Activated CD8-positive, alpha-beta memory T cell treated with anti-CD3 and anti-CD28 coated beads for 48 hours (primary cell): ENCODE measurements at places on chromosomes 7 and 10.

DNA sequence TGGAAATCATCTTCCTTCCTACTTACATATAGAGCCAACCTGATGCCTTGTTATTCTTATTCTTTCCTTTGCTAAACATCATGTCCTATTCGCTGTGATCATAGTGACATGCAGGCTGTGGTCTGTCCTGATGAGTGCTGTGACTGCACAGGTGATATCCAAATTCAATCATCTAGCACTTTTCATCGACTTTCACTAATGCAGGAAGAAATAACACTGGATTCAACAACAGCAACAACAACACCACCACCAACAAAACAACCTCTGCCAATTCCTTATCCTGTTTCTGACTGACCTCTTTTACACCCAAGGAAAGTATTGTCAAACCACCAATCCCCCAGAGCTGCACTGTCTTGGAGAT, 203.2 kb upstream of the PHYHIPL start:
- no peak for DNase-seq

GRCh38 chr7:148711191-148712102, 12.7 kb downstream of the CUL1 start:
- DNase-seq, result no peak

DNA sequence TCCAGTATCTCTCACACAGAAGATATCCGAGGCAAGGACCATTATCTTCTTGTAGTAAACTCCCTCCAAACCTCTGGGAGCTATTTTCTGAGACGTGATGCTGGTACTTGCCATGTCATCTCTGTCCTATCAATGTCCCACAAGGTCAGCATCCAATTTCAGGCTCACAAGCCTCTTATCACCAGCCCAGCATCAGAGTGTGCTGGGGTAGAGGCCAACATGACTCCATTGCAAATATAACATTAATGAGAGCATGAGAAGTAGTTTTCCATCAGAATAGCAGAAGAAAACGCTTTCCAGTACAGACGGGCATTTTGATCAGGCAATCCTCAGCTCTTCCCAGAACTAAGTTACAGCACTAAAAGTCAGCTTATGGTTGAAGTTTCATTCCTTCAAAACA, 5.6 kb downstream of the MORN4 start:
- DNase-seq, result no peak

DNA sequence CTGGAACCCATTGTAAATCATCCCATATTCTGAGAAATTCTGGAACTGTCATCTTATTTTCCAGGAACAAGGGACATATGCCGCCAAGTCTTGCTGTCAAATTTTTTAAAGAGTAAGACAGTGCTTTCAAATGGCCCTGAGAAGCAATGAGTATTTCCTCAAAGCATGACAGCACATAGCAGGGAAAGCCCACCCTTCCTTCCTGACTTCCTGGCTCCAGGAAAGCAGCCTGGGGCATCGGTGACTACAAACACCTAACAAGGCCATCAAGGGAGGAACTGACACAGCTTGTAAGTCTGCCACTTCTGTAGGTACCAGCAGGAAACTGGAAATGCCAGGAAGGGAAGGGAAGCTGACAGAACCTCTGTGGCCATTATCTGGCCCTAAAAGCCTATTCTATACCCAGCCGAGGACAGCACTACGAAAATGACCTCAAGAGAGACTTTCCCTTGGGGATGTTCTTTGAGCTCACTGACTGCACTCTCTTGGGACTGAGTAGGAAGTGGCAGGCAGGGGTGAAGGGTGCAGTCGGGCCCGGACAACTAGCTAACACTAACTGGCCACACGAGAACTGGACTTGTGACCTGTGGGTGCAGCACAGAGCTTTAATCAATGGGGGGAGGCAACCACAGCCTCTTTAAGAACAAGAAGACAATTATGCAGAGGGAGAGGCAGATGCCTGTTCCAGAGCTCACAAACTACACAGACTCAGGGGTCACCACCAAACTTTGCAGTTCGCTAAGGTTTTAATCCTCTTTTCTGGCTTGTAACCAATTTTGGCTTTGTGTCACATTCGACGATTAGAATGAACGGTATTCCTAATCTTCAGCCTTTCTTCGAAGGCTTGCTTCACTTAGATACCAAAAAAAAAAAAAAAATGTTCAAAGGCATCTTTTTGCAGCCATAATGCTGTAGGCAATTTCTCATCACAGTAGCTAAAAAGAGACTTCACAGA, 52.0 kb downstream of the GRB10 start:
- no peak for DNase-seq

DNA sequence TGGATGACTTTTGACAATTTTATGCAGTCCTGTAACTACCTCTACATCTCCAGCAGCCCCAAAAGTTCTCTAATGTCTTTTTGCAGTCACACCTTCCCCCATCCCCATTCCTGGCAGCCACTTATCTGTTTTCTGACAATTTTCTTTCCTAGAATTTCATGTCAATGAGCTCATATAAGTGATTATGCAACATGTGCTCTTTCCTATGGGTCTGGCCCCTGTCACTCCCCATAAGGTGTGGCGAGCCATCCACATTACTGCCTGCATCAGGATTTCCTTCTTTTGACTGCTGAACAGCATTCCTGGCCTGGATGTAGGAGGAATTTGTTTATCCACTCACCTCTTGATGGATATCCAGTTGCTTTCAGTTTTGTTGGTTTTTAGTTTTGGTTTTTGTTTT, 146.7 kb upstream of the MGMT start:
- no peak for DNase-seq

DNA sequence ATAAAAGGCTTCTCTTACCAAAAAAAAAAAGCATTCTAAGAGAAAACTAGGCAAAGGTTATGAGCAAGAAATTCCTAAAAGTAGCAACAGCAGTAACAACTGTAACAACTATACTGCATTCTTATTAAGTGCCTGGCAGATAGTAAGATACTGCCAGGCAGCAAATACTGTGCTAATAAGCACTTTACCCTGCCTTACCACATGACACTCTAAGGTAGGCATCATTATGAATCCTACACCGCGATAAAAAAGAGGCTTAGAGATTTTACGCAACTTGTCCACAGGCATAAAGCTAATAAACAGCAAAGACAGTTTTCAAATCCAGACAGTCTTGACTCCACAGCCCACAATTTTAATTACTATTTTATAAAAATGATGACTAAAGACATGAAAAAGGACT, 83.2 kb downstream of the USP6NL start:
- DNase-seq, result no peak

- DNase-seq, result peak; percentile 33
These were observed 165.7 kb downstream of the NPSR1 start for GRCh38 chr7:34823650-34824258.

DNA sequence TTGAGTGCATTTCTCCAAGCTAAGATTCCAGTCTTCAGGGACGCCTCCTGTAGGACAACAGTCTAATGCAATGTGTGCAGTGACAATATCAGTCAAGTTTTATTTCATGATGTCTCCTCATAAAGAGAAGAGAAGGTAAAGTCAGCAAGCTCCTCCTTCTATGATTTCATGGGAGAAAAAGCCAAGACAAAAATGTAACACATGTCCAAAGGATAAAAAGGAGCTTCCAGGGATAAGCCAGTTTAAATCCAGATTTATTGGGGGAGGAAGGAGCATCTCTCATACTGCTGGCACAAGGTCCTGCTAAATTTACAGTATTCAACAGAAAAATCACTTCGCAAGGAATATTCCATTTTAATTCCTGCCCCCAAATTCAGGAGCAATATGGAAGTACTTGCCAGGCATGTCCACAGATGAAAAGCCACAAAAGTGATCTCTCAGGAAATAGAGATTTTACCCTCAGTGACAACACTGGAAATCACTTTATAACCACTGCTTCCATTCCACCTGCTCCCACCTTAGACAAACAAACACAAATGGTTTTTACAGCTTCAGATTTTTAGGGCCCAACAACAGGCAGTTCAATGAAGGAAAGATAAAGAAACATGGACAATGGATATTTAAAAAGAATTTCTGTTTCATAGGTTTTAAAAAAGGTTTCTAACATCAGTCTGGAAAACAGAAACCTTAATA, 677.5 kb upstream of the C7orf33 start:
- DNase-seq, result no peak

DNA sequence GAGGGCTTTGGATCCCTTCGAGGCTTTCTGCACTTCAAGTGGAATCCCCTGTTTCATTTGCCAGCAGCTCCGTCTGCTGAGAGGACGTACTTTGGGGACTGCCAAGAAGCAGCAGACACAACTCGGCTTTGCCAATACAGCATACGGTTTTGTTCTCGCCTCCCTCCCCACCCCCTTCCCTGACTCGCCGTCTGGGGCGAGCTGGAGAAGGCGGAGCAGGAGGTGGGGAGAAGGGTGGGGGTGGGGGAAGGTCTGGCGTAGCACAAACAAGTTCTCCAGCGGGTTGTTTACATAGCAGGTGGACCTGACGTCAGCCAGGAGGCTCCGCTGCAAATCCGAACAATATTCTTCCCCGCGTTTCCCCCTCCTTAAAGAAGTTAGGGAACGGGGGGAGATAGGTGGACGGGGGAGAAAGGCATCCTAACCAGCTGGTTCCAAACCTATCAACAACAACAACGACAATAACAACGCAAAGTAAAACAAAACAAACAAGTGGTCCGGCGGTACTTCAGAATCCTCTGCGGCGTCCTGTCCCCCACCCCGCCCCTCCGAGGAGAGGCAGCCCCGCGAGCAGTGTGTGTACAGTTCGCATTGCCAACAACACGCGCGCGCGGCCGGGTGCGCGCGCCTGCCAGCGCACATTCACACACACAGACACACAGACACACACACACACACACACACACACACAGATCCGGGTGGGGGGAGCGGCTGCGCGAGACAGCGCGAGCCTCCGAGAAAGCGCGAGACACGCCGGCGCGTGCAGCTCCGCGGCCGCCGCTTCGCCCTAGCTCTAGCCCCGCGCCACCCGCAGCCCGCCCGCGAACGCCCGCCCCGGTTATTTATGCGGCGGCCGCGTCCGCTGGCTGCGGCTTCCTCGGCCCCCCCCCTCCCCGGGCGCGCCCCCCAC, 167.0 kb upstream of the PPP1R3A start:
- peak; percentile 13 for DNase-seq

DNA sequence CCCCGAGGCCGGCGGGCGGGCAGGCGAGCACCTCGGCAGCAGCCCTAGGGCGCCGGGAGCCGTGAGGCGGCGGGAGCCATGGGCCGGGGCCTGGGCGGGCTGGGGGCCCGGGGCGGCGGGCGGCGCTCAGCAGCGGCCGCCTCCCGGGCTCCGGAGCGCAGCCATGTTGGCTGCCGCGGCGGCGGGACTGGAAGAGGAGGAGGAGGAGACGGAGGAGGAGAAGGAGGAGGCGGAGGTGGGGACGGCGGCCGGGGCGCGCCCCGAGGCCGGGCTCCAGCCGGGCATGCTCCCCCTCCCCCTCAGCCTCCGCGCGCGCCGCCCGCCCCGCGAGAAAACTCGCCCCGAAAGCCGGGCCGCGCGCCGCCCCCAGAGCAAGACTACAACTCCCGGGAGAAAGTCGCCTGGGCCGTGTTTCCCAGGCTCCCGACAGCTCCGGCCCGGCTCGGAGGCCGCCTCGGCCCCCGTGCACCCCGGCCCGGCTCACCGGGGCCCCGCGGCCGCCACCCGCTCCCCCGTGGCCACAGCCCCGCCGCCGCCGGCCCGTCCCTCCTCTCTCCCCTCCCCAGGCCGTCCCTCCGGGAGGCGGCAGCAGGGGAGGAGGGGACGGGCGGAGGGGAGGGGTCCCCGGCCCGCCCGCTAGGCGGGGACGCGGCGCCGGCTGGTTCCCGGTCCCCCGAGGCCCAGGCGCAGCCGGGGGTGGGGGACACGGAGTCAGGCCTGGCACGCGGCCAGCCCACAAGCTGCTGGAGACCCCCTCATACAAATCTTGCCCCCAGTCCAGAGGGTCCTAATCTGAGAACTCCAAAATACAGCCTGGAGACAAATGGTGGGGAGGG, at the start of gene DLG5:
Gene DLG5, minus strand, starts transcription at position 190 of the 836 bp plus-strand sequence. CDS start 235 bp downstream, outside the sequence.
- no peak for DNase-seq

DNA sequence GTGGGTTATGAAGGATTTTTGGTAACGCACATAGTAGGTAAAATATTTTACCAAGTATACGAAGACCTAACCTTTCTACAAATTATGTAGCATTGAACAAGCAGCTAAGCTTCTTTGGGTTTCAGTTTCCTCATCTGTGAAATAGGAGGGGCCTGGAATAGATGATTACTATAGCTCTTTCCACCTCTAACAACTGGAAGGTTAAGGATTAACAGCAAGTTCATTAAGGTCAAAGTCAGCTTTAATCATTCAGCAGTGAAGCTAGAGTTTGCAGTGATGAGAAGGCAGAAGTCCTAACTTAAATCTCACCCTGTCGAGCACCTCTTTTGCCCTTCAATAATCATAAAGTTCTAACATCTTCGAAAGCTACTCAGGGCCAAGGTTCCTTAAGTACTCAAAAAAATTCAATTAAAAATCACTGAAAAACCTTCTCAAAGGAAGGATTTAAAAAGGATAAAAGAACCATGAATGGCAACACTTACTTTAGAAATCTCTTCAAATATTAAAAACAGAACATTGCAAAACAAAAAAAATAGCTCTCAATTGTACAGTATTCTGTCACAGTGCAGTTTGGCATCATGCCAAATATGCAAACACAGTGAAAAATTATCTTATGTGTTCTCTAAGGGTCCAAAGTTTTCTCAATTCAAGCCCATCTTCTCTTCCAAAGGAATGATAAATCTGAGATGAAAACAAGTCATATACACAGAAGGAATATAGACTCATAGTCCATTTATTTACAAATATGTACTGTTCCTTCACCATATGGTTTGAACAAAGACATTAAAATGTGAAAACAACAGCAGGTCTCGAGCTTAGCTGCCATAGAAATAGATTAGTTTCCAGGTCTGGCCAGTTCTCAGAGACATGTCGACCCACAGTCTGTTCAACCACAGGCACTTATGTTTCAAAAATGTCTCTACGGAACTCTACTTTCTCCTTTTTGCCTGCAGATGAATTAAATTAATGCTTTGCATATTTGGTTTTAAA, 152.0 kb upstream of the SLC13A1 start:
- DNase-seq, result no peak

DNA sequence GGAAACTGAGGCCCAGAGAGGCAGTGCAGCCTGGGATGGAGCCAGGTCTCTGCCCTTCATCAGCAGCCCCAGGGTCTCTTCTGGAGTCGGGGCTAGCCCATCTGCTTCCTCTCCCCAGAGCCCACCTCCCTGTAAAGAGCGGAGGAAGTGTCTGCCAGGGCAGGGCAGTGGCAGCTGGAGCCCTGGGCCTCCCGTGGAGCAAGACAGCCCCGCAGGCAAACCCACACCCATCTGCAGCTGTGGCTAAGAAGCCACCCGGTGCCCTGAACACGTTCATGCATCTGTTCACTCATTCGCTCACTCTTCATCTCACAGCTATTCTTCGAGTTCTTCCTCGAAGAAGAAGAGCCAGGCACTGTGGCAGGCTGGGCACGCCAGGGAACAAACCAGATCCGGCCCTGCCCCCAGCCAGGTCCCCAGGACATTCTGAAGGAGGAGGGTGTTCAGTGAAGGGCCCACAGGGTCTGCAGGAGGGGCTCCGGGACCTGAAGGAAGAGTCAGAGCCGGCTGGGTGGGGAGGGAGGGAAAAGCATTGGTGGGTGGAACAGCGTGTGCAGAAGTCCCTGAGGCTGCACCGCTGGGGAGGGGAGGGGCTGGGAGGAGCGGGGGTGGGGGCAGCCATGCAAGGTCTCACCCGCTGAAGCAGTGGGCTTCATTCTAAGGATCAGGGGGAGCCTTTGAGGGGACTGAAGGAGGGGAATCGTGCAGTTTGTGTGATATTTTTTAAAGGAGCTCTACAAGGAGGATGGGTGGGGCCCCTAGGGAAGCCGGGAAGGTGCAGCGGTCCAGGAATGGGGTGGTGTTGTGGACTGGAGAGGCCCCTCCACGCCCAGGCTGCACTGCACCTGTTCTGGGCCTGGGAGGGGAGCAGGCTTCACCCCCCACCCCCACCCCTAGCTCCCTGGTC, 99.1 kb downstream of the UNCX start:
- DNase-seq, result no peak

- no peak for DNase-seq
These were observed 70.6 kb downstream of the CALD1 start for GRCh38 chr7:134850066-134850465.

GRCh38 chr10:9800011-9800410, 1217.7 kb upstream of the CELF2 start:
- DNase-seq, result no peak
